ENCODE measurements at places on chromosomes 2 and 18. TPM values are rescaled to one million over a fixed set of nuclear protein-coding genes. Genes with fewer than 3 reads are reported as not detected.

DNA sequence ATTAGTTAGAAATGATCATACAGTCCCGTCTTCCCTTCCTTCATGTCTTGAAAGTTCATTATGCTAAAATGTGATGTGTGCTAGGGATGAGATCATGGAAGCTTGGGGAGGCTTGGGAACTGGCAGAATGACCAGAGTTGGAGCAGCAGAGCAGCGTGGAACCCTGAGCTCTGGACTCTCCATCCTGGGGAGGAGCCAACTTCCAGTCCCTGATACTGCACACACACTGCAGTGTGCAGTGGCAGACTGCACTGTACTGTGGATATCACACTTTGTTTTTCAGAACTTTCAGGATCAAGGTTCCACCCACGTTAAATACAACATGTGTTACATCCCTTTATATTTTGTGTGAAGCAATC, 27.3 kb upstream of the GREB1 start:
- DNase-seq, result no peak
- H3K4me3 ChIP-seq, result no peak overlapping the region
- H3K27me3 ChIP-seq, result peaks cover 18% of the 10 kb centered on the region

DNA sequence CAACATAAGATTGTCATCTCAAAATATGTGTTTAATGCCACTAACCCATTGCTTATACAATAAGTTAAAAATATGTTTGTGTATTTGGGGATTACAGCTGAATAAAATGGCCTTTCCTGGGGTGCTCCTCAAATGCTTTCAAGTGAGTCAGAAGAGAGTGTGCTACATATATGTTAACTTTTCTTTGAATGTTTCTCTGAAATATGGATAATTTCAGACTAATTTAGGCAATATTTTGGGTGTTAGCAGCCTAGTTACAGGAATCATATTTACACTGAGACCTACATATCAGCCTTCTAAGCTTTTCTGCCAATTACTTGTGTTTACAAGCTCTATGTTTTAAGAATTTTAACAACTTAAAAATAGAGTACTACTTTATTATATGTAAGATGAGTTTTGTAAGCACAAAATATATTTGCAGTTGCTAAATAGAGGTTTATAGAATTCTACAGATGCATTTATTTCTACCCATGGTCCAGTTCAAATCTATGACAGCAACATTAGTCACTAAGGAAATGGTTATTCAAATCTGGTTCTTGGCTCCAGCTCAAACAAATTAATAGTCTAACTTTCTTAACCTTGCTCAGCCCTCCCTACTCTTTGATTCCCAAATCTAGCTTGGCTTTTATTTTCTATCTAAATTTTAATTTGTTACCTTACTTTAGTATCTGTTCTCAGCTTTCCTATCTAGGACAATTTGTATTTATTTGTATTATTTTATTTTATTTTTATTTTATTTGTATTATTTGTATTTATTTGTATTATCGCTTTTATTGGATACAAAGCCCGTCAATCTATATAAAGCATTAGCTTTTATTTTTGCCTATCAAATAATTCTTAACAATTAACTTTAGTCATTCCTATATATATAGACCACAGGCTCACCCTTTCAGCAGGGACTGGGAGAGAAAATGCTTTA, 48.9 kb downstream of the FSIP2 start:
- H3K27ac ChIP-seq, result no peak overlapping the region
- H3K36me3 ChIP-seq, result peaks cover 10% of the 10 kb centered on the region
- no peaks in the 10 kb centered on the region for H3K4me1 ChIP-seq
- H3K4me3 ChIP-seq, result no peak overlapping the region
- no peak for DNase-seq
- H3K27me3 ChIP-seq, result no peaks in the 10 kb centered on the region

- H3K27ac ChIP-seq, result no peak overlapping the region
- DNase-seq, result no peak
Observed at GRCh38 chr2:221653182-221653581, 81.1 kb upstream of the EPHA4 start.

GRCh38 chr18:59861963-59862819, 37.6 kb upstream of the PMAIP1 start:
- no peaks in the 10 kb centered on the region for H3K4me1 ChIP-seq
- no peaks in the 10 kb centered on the region for H3K36me3 ChIP-seq
- H3K4me3 ChIP-seq, result no peak overlapping the region
- no peak overlapping the region for H3K27ac ChIP-seq
- peaks cover 4% of the 10 kb centered on the region for H3K27me3 ChIP-seq
- no peak for DNase-seq

DNA sequence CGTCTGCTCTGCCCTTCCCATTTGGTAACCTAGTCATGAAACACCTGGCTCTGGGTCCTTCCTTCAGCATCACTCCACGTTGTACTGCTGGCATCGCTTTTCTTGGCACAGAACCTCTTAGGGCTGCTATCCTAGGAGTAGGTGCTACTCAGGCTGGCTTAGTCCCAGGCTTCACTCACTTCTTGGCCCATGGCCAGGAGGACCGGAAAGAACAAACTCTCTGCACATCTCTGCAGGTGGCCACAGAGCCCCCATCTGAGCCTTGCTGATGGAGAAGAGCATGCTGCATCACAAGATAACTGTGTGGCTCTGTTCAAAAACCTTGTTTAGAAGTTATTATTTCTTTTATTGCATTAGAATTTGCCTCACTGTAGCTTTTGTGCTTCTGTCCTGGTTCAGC, 447.2 kb upstream of the TNP1 start:
- peaks cover 1% of the 10 kb centered on the region for H3K36me3 ChIP-seq
- H3K27ac ChIP-seq, result no peak overlapping the region
- H3K4me1 ChIP-seq, result peaks cover 2% of the 10 kb centered on the region
- H3K27me3 ChIP-seq, result no peaks in the 10 kb centered on the region
- DNase-seq, result no peak

- H3K4me1 ChIP-seq, result peaks cover 33% of the 10 kb centered on the region
- H3K27ac ChIP-seq, result peak overlapping the region; percentile 72
- no peaks in the 10 kb centered on the region for H3K27me3 ChIP-seq
- DNase-seq, result no peak
Observed at GRCh38 chr2:39381653-39382052, 55.4 kb downstream of the MAP4K3 start.

DNA sequence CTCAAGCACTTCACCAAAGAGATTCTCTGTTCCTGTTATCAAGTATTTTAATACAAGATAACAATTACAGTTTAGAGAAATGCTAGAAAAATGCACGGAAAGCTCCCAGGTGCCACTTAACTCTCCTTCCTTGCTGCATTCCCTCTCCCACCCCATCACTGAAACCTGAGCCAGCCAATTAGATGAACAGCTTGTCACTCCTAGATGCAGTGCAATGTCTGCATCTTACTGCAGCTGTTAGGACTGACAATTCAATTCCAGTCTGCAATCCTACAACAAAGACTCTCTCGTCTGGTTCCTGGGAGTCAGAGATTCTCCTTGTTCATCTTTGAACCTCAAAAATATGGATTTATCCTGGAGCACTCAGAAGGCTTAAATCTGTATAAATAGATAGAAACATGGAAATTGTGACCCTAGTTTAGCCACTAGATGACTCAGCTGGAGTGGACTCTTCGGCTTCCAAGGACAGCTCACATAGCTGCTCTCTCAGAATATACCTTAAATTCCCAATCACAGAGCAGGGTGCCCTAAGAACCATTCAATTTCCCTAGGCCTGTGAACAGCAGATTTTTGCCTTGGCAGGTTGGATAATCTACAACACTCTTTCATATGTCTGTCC, 311.1 kb downstream of the NRXN1 start:
- H3K4me3 ChIP-seq, result no peak overlapping the region
- H3K36me3 ChIP-seq, result no peaks in the 10 kb centered on the region
- DNase-seq, result no peak

GRCh38 chr2:228768818-228769217, 502.3 kb downstream of the PID1 start:
- no peak overlapping the region for H3K4me3 ChIP-seq
- no peaks in the 10 kb centered on the region for H3K27me3 ChIP-seq
- H3K27ac ChIP-seq, result no peak overlapping the region
- no peaks in the 10 kb centered on the region for H3K36me3 ChIP-seq
- no peak for DNase-seq
- peaks cover 10% of the 10 kb centered on the region for H3K4me1 ChIP-seq

GRCh38 chr2:152093464-152093863, 5.4 kb downstream of the CACNB4 start:
- peaks cover 10% of the 10 kb centered on the region for H3K4me1 ChIP-seq
- H3K36me3 ChIP-seq, result no peaks in the 10 kb centered on the region
- DNase-seq, result no peak
- H3K4me3 ChIP-seq, result no peak overlapping the region
- H3K27ac ChIP-seq, result no peak overlapping the region

DNA sequence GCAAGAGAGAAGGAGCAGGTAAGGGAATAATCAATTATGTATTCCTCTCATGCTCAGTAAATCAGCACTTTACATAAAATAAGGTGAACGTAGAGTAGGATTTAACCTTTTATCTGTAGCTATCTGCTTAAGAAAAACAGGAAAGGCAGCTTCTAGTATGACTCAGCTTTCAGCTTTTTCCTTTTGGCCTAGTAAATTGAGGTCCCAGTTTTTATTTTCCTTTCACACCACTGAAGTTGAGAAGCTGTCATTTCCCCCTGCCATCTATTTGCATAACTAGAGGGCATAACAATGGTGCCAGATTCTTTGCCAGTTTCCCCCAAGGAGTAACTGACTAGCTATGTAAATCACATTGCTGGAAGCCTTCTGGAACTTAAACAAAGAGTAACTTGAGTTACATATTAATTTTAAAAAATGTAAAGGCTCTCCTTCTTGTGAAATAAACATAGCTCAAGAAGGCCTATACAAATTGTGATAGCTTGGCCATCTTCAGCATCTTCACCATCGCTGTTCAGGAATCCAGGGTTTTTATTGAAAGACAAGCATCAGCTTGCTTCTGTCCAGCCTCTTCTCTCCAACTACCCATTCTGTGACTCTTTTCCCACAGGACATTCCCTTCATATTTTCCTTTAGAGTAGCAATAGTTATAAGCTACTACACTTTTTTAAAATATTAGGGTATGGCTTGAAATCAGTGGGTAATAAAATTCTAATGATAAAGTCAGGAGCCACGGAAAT, 97.0 kb downstream of the KYNU start:
- H3K4me3 ChIP-seq, result no peak overlapping the region
- DNase-seq, result no peak

- H3K36me3 ChIP-seq, result peaks cover 11% of the 10 kb centered on the region
- H3K27me3 ChIP-seq, result no peaks in the 10 kb centered on the region
- peaks cover 25% of the 10 kb centered on the region for H3K4me1 ChIP-seq
- H3K27ac ChIP-seq, result no peak overlapping the region
Observed at GRCh38 chr2:100834221-100834620, 14.3 kb downstream of the NPAS2 start.

DNA sequence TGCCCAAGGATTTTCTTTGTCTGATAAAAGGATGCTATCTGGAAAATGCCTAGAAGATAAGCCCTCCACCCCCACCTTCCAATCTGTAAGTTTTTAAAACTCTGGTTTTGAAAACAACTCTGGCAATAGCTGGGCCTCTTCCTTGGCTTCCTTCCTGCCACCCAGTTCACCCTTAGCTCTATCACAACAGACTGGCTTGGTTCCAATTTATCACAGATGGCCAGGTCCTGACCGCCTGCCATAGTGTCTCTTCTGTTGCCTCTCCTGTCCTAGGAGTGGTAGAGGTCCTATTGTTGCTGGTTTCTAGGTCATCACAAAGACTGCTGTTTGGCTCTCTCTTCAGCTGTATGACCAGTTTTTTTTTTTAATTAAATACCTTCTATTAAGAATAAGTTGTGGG, 1727.9 kb upstream of the SLC39A10 start:
- no peak for DNase-seq
- H3K27me3 ChIP-seq, result no peaks in the 10 kb centered on the region
- no peaks in the 10 kb centered on the region for H3K4me1 ChIP-seq
- no peak overlapping the region for H3K27ac ChIP-seq

DNA sequence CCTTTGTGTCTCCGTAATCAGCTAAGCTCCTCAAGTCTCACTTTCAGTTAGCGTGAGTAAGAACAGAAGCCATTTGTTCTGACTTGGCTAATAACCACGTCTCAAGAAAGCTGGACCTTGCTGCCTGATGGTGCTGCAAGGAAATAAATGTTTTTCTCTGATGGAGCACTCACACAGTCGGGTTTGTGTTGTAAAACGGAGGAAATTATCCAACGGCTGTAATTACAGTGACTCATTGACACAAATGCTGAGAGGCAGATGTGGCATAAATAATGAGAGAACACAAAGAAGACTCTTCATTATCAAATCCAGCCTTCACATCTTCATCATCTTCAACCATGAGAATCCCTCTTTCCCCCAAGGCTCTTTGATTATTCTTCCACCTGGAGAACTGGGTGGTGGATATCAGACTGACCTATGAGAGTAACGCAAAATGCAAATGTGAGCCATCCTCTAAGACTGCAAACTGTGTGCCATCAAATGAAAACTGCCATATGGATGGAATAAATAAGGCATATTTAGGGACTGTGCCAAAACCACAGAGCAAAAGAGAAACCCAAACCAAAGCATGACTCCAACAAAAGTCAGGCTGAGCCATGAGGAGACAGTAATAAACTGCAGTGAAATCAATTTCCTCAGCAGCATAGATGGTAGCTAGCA, 252.6 kb downstream of the RND3 start:
- no peak for DNase-seq

DNA sequence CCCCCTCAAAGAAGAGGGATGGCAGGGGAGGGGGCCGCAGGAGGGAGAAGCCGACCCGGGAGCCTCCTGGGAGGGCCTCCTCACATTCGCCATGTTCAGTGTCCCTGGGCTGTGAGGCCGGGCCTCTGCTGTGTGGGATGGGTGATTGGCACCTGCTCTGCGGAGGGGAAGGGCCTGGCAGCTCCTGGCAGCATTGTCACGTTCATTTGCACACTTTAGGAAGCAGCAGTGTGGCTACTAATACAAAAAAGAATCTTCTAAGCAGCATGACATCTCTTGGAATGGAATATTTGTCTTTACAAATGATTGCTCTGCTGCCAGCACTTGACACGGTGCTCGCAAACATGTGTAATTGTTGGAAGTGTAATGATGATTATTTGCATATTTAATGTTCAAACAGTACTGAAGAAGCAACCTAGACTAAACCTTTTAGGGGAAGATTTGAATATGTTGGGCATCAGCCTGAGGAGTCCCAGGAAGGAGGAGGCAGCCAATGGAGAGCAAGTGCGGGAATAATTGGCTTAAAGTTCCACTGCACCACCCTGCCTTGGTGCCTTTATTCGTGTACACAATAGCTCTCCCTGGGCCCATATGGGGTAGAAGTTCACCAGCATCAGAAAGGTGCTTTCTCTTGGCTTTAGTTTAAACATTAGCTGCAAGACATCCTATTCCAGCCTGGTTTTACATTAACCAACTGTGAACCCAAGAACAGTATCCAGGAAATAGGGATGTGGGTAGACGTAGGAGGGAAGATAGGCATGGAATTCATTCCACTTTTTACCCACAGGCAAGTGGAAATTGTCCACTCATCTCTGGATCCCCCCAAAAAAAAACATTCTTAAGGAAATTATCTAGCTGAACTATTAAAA, 404.9 kb downstream of the TMEM182 start:
- no peak overlapping the region for H3K27ac ChIP-seq
- no peaks in the 10 kb centered on the region for H3K36me3 ChIP-seq
- no peak for DNase-seq
- H3K4me1 ChIP-seq, result peaks cover 7% of the 10 kb centered on the region
- H3K27me3 ChIP-seq, result no peaks in the 10 kb centered on the region
- no peak overlapping the region for H3K4me3 ChIP-seq

GRCh38 chr2:109336296-109336695, 207.3 kb downstream of the SH3RF3 start:
- peak overlapping the region; percentile 1 for H3K4me3 ChIP-seq
- peaks cover 10% of the 10 kb centered on the region for H3K36me3 ChIP-seq
- H3K27me3 ChIP-seq, result no peaks in the 10 kb centered on the region
- H3K27ac ChIP-seq, result peak overlapping the region; percentile 96
- H3K4me1 ChIP-seq, result peaks cover 92% of the 10 kb centered on the region

Gene GPR39
- 0.42 TPM for total RNA-seq

Gene ADD2
- not detected for total RNA-seq

Gene ACTR1B
- 54.4 TPM for total RNA-seq

Gene POTEI
- not detected for total RNA-seq
